ENCODE measurements at places on chromosomes 7 and 10.

DNA sequence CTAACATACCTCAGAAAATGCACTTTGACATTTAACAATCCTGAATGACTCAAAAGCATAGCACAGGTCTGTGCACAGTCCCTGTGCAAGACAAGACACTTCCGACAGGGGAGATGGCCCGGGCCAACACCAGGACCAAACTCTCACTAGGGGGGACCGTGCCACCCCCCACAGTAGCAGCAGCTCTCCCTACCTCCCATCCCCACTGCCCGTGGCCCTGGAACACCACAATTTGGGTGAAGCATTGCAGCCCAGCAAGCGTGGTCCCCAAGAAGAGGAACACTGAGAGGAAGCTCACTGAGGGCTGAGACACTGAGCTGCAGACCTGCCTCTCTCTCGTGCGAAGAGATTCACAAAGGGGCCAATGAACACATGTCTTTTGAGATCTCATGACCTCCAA is 26.0 kb downstream of the PTPRN2 start:
- no peak for DNase-seq

- DNase-seq = no peak
Observed at GRCh38 chr7:92622030-92622429, 31.8 kb upstream of the FAM133B start.

- DNase-seq = no peak
Observed at GRCh38 chr10:6364893-6365292, 162.2 kb downstream of the PFKFB3 start.

DNA sequence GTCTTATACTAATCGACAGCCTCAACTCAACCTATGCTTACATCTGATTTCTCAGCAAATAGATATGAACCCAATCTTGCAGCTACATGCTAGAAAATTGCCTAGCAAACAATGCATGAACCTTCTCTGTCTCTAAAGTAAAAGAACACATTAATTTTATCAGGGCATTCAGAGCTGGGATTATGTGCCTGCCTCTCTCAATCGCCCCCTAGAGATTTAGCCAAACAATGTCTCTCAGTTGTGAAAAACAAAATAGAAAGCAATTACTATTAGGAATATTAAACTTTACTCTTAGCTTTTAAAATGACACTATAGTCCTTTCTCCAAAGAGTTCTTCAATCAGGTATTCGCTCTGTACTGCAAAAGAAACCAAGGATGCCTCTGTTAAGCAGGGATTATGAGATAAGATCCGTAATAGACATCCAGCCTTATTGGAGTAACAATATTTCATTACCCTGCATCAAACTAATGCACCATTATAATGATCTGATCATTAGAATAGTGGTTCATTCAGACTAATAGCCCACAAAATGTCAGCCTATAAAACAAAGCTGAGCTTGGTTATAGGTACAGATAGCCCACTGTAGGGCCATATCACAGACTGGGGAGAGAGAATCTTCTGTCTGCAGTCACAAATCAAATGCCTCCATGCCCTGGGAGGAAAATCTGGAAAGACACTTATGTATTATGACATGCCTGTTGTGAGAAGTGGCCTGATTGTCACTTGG is 736.9 kb downstream of the PARD3 start:
- no peak for DNase-seq

GRCh38 chr7:1781369-1781768 is 111.3 kb downstream of the ELFN1 start:
- DNase-seq = no peak

- no peak for DNase-seq
Observed at GRCh38 chr10:120530699-120531098, 73.7 kb downstream of the PLPP4 start.

DNA sequence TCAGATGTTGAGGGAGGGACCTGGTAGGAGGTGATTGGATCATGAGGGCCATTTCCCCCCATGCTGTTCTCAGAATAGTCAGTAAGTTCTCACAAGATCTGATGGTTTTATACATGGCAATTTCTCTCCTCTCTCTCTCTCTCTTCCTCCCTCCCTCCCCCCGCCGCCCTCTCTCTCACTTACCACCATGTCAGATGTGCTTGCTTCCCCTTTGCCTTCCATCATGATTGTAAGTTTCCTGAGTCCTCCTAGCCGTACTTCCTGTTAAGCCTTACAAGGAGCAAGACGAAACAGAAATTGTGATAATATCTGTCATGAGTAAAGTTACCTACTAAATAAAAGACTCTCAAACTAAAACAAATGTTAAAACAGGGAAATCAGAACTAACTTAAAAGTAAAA is 19.9 kb upstream of the GPR141 start:
- no peak for DNase-seq

DNA sequence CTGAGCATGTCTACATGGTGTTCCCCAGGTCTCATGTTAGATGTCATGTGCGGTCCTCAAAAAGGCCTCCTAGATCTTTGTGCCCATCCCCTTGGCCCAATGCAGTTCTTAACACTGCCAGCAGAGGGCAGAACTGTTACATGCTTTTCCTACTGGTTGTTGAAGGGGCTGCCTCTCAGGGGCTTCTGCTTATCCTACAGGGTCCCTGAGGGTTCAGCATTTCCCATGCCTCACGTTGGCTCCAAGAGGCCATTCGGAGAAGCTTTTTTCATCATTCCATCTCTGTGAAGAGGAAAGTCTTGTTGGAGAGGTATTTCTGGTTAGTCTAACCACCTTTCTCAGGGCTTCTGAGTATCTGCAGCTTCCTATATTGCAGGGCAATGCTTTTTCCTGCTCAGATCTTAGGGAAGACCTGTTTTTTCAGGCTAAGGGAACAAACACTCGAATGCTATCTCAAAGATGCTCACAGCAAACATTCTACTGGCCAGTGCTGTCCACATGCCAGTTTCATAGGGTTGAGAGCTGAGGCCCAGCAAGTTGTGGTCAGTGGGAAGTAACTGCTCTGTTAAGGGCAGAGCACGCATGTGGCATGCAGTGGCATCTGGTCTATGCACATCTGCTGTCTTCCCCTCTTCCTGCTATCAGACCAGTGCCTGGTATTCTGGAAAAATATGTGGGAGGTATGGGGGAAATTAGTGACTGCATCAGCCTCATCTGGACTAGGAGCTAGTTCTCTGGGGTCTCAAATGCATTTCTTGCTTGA is 31.5 kb downstream of the MBL2 start:
- DNase-seq = peak; percentile 24

DNA sequence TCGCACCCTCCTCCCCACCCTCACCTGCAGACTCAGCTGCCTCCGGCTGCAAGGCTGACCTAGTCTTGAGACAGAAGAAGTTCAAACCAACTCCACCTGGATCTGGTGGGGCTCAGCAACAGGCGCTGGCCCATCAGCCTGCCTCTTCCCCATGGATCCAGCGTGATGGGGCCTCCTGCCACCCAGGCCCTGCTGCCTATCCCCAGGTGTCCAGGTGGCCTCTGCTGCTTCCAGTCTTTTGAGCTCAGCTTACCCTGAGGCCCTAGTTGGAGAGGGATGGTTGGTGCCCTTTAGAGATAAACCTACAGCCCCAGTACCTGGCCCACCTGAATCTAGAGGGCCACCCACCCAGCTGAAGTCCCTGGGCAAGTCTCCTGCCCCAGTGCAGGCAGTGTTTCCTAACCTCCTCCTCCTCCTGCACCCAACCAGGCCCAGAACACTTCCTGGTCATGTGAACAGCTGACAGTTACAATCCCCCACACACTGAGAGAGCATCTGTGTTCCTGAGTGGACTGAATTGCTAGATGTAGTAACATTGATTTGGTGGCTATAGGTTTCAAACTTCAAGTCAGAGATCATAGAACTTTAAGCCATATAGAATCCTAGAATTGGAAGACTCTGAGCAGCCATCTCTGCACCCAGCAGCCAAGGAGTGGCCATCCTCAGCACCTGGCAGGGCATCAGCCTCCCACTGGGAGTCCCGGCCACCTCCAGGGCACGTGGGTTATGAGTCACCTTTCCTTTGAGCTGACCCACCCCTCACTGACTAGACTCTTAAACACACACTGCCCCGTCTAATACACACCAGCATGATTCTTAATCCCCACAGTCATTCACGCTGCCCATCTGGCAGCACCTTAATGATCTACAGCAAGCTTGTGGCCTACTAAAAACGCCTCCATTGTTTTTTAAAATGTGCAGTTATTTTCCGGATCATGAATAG is 51.9 kb downstream of the ALOX5 start:
- no peak for DNase-seq

DNA sequence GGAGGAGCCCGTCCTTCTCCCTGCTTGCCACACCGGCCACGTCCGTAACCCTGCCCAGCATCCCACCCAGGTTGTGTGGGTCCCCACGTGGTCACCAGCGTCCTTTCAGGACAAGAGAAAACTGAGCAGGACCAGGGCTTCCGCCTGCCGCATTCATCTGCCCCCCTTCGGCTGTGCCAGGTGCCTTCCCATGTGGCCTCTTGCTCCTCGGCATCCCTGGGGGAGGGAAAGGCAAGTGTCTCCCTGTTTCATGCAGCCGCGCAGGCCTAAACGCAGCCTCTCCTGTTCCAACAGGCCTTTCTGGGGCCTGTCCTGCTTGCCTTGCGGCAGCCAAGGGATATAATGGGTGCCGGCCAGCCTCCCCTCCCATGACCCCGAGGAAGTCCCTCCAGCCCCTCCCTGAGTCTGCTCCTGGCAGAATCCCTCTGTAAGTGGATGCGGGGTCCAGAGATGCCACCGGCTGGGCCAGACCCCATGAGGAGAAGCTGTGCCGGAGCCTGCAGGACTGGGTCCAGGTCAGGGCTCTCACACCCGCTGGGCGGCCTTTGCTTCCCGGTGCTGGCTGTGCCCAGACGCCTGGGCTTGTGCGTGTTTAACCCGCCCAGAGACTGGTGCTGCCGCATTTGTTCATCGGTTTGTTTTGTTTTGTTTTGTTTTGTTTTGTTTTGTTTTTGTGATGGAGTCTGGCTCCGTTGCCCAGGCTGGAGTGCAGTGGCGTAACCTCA is 23.1 kb downstream of the SHH start:
- DNase-seq = peak; percentile 49
